Stimulated activated naive B cell treated with anti-CD40 and anti-IgM and Interleukin-4, amounts not matched to agents 10 μg/mL and 1 μg/mL and 100 μg/mL, for 72 hours (primary cell): ENCODE measurements at places on chromosomes 12 and 14.

GRCh38 chr12:32471591-32472001, 72.2 kb downstream of the FGD4 start:
- no peak for DNase-seq

DNA sequence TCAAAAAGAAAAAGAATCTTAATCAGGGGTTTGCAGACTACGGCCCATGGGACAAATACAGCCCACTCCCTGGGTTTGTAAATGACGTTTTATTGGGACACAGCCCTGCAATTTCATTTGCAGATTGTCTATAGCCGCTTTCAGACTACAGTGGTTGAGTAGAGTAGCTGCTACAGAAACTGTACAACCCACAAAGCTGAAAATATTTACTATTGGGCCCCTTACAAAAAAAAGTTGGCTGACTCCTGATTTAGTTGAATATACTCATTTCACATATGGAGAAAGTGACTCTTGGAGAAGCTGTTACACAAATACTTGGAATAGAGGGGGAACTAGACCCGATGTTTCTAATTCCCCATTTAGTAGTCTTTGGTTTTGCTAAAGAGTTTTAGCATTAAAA, 162.5 kb upstream of the NOS1 start:
- no peak for DNase-seq

DNA sequence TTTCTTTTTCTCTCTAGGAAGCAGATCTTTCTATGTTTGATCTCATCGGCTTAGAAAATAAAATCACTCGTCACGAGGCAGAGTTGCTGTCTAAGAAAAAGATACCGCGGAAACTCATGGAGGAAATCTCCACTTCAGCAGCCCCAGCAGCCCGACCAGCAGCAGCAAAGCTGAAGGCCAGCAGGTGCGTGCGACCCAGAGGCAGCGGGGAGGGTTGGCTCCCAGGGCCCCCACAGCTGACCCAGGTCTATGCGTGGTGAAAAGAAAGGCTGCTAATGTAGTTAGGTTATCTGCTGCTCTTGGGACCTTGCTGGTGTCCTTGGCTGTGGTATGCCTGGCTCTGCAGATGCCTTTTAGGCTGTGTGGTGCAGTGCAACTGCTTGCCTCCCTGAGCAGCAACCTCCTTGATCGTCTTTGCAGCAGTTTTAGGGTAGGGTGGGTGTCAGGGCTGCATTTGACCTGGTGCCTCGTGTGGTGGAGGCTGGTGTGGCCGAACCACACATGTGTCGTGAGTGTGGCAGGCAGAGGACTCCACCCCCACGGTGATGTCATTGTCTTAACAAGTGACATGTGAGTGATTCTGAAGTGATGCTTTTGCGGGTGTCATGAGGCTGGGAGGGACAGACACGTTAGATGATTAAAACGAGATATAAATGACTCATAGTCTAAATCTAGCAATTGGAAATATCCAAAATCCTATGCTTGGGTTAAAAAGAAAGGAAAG, 68.6 kb downstream of the EP400 start:
- DNase-seq = no peak

- DNase-seq = no peak
Measured at GRCh38 chr12:109099431-109100020, 2.1 kb downstream of the UNG start.

DNA sequence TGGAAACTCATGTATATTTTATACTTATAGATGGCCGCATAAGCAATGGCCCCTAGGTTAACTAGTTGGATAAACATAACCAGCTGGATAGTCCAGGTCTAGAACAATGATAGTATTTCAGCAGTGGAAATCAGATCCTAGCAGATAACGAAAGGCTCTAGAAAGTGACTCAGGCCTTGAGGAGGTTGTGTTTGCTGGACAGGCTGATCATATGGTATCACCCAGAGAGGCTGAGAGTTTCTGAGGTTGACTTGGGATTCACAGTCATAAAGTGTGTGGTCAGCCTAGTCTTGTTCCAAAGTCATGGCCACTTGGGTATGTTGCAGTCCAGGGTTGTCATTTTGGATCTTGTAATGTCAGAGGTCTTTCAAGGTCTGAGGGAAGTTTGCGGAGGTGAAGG, 16.8 kb downstream of the FLVCR2 start:
- no peak for DNase-seq

DNA sequence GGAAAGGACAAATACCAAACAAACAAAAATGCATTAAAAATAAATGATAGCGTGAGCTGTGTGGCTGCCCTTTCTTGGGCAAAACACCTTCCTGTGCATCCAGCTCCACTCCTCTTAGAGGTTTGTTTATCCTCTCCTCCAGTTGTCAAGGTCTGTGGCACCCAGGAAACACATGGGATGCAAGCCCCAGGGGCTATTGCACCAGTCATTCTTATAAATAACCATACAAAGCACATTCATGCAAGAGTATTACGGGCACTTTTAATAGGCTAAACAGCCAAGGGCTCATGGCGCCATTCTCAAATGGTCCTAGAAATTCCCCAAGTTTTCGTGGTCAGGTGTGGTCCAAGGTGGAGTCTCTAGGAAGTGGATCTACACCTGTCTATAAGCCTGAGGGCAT, 257.0 kb downstream of the DPF3 start:
- DNase-seq = no peak

GRCh38 chr12:26874501-26875296, 41.7 kb upstream of the ITPR2 start:
- DNase-seq = no peak

DNA sequence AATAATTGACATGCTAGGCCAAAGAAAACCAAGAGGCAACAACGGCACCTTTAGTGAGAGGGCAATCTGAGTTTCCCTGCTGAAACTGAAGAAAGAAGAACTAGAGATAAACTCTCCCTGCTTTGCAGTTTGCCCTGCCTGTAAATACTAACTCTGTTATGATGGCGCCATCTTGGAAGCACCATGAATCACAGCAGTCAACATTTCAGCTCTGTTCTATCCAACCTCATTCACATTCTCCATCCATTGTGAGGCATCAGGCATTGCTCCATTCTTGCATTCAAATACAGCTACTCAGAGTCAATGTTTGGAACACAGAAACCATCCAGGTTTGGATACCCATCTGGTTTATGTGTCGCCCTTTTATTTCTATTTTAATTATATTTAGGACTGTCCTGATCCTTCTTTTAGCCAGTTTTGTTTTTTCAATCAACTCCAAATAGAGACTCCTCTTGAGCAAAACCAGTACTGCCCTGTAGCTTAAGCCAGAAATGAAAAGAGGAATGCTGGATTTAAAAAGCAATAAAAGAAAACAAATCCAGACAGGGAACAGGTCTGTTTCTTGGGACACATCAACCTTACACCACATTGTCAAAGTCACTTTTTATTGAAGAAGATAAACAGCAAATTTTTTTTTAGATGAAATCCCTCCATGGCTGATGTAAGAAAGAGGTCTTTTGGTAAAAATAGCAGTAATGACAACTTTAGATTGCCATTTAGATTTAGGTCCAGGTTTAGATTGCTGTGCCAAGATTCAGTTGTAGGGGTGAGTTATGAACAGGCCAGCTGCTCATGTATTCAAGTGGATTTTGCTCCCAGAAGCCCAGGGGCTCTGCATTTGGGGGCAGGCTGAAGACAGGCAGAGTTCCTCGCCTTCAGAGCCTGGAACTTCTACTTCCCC, 33.3 kb upstream of the PPM1A start:
- DNase-seq = no peak

DNA sequence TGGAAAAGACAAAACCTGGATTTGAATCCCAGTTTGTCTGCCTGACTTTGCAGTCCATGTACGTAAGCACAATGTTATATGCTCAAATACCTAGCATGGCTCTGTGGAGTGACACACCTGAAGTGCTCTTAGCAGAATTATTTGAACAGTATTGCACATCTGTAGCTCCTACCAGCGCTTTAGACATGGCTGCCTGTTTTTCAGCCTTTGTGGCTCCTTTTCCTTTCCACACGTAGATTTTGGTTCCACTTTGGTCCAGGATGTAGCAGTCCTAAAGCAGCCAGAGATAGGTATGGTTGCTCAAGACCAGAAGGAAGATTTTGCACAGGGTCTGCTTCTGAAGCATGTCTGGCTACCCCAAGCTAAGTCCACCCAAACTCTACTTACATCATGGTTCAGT, 9.1 kb downstream of the AVIL start:
- no peak for DNase-seq

DNA sequence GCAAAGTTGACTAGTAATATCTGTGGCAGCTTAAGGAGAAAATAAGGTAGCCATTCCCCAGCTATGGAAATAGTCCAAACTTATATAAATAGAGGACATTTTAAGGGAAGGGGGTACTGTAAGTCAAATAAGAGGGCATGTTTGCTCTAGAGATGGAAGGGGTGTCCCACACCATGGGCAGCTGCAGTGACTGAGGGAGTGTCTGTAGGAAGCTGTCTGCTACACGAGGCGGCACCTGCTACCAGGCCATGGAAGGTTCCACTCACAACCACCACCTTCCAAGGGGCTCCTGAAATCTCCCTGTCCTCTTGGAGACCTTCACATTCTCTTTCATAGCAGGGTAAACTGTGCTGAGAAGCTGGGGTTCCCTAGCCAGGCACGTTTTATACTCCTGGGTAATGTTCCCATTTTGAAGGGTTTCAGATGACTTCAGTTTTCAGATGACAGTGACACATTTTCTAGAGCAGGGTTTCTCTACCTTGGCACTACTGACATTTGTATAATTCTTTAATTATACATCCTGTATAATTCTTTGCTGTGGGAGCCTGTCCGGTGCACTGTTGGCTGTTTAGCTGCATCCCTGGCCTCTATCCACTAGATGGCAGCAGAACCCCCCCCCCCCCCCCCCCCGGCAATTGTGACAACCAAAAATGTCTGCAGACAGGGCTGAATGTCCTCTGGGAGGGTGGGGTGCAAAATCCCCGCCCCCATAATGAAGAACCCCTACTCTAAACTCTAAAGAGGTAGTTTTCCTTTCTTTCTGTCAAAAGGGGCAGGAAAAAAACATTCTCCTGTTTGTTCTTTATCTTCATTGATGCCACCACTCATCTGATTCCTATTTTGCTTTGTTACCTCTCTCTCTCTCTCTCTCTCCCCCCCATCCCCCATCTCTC, 11.6 kb upstream of the SMCO2 start:
- no peak for DNase-seq

- DNase-seq = no peak
Measured at GRCh38 chr14:61479746-61480502, 158.5 kb downstream of the PRKCH start.

GRCh38 chr14:65940056-65940735, 527.7 kb downstream of the FUT8 start:
- no peak for DNase-seq

DNA sequence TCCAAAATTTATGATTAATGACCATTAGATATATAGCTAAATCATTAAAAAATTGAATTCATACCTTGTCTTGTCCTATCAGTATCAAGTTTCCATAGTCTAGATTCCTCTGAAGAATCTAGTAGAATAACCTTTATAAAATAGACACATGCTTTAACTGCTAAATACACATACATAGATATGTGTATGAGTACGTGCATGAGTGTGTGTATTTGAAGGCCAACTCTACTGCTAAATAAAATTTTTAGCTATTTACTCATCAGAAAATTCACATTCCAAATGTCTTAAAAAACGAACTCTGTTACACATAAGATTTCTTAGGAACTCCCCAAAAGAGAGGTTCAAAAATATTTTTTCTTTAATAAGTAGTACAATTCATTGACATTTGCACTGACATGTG, 233.0 kb downstream of the SSPN start:
- no peak for DNase-seq

DNA sequence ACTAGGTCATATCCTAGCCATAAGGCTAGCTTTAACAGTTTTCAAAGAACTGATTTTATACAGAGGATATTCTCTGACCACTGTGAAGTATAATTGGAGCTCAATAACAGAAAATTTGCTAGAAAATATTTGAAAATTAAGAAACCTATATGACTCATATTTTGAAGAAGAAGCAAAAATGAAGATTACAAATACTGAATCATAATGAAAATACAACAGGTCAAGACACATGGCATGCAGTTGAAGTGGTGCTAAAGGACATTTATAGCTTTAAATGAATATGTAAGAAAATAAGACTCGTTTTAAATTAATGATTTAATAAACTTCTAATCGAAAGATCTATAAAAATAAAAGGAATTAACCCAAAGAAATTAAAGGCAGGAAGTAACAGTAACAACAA, 1234.6 kb downstream of the SLC16A7 start:
- no peak for DNase-seq

GRCh38 chr14:69312608-69313007, 52.6 kb downstream of the GALNT16 start:
- DNase-seq = no peak

DNA sequence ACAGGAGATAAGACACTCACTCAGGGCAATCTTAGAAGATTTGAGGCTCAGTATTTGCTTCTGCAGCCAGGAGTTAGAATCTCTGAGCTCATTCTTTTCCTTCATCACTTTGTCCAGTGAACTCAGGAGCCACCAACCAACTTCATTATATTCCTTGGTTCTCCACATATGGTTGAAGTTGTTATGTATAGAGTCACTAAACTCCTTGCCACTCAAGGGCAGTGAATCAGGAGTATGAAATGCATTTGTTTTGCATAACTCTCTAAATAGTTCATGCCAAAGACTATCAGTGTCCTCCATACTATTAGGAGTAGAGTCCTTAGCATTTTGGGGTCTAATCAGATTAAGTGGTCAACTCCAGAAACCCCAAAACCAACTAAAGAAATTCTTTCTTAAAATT, 150.6 kb downstream of the CCDC59 start:
- DNase-seq = no peak

- no peak for DNase-seq
Measured at GRCh38 chr12:98121963-98122362, 393.4 kb upstream of the TMPO start.

GRCh38 chr14:29821661-29822429, 105.8 kb downstream of the PRKD1 start:
- no peak for DNase-seq

- no peak for DNase-seq
Measured at GRCh38 chr14:101600336-101600890, 39.1 kb downstream of the DIO3 start.

DNA sequence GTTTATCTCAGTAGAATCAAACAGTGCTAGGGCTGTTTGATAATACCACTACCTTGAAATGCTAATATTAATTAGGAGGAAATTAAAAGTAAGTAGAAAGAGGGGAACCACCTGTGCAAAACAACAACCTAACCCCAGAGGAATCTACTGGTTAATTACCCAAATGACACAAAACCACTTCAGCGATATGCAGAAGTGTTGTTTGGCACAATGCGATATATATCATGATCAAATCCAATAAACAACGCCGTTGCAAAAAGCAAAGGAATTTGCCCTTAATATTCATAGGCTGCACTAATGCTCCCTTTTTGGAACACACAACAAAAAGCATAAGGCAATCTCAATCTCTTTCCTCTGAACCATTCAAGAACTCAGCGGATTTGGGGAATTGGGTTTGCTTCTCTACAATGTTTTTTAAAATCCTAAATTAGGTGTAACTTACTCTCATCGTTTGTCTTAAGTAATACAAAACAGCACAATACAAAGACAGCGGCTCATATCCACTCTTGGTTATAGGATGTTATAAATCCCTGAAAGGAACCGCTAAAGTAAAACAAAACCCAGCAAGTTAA, 1.5 kb downstream of the MAP4K5 start:
- no peak for DNase-seq

GRCh38 chr12:83739607-83740006, 1052.9 kb downstream of the TMTC2 start:
- DNase-seq = no peak
